ENCODE measurements at places on chromosomes 5 and 9.

GRCh38 chr9:551986-552929, 289.2 kb upstream of the DMRT1 start:
- DNase-seq: no peak

GRCh38 chr9:99411068-99411467, 189.0 kb downstream of the SEC61B start:
- peak; percentile 77 for DNase-seq

DNA sequence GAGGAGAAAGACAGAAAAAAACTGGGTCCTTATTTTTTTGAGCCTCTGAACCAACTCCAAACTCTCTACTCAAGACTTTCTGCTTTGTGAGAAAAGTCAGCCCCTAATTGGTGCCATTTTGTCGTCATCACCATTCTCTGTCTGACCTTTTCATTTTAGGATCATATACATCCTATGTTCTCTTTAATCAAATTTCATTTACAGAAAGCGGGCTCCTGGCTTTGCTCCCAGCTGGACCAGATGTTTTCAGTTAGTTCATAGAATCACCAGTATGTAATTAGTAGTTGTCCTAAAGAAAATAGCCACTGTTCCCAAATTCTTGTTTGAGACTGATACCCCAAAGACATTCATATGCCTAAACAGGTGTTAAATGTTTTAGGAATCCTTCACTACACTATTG, 28.6 kb upstream of the SLCO4C1 start:
- DNase-seq: no peak

- DNase-seq: peak; percentile 25
Measured at GRCh38 chr9:114769624-114770023, 36.2 kb downstream of the TNFSF15 start.
